Activated T-helper 1 cell treated with Interleukin-2 at 50 U/mL for 16 hours (primary cell): ENCODE measurements at places on chromosomes 4 and X.

GRCh38 chr4:186719925-186720694 is 3.5 kb downstream of the FAT1 start:
- DNase-seq, result no peak

GRCh38 chrX:70969635-70970481 is 39.0 kb upstream of the SLC7A3 start:
- DNase-seq, result no peak

DNA sequence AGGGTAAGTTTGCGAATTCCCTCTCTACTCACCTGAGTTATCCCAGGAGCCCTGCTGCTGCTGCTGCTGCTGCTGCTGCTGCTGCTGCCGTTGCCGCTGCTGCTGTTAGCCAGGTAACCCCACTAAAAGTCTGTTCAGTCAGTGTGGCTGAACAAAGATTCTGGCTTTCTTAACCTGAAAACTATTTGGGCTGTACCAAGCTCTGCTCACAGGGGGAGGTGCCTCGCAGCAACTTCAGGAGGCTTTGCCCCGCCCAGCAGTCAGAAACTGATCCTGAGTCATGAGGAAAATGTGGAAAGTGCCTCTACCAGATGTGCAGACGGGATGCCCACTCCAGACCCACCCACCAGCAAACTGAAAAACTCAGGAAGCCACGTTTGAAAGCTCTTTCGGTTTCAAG is at the start of gene CAPN6:
Gene CAPN6 (minus strand): TSS at position 145 of the 400 bp plus-strand sequence. CDS start 6,547 bp downstream, outside the sequence.
- DNase-seq, result no peak

DNA sequence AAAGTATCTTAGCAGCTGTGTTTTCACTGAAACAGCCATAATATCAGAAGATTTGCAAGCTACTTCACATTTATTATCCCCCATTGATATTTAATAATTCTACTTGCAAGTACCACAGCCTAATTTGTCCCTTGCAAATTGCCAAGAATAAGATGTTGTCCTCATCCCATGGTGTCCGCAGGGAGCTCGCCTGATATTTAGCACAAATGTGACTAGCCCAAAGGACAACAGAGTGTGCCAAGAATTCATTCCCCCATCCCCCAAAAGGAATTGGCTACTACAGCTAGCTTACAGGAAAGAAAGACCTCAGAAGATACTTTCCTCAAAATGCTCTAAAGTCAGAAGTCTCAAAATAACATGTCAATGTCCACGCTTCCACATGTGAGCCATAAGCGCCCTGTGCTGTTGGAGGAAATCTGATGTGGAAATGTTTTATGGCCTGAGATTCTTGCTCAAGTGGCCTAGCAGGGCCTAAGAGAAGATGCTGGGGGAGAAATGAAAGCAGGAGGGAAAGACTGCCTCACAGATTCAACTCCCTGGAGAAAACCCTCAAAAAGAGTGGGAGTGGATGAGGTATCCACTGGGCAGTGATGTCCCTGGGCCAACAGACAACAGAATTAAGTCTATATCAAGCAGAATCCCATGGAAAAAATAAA is 111.4 kb downstream of the SH3KBP1 start:
- no peak for DNase-seq

GRCh38 chr4:95167805-95168204 is 381.0 kb downstream of the UNC5C start:
- no peak for DNase-seq

DNA sequence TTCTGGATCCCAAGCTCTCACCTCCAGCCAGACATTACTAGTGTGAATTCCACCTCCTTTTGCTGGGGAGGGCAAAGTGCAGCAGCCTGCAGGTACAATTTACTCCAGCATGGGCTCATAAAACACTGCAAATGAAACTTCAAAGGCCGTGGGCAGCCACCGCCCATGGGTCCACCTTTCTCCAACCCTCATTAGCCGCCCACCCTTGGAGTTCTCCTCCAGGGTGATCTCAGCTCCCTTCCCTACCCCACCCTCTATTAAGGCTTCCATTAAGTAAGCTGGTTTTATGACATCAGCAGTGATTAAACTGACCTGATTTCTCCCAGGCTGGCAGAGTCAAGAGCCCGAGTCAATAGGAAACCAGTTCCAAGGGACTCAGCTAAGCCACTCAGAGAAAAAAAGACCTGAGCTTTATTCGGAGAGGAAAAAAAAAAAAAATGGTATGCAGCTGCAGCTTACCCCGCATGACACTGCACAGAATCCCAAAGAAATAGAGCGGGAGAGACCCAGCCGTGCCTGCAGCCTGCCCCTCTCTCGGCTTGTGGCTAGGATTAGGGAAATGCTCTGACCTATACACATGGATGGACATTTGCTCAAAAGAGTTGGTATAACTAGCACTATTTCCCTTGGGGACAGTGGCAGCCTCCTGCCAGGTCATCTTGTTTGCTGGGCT is 319.6 kb downstream of the PTTG2 start:
- DNase-seq, result no peak

- DNase-seq, result no peak
These were observed 1.2 kb downstream of the CD38 start for GRCh38 chr4:15779306-15779705.

DNA sequence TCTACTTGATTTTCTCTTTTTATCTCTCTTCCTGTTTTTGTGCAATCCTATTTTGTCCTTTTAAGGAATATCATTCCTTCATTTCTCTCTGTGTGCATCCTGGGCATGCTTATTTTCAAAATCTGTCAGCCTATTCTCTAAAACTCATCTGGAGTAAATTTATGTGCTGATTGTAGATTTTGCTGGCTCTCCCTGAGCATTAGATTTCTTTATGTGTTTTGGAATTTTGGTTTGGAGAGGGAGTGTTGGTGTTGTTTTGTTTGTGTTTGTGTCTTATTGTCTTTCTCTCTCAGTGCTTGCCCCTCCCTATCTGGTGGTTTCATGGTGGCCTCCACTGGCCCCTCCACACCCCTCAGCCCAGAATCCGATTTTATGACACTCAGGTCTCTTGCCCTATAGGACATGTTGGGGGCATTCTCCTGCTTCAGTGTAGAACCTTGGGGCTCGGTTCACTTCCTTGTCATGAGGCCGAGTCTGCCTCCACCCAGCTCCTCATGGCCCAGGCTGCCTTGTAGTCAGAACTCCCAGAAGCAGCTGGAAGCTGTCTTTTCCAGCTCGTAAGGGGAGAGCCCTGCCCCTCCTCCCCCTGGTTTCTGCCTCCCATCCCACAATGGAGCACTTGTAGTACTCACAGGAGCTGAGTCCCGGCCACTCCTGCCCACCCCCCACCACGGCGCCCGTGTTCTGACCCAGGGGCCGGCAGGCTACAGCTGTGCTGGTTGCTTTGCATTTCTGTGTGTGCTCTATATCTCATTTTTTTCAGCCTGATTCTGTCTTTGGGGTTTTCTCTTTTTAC is 24.5 kb upstream of the PJA1 start:
- no peak for DNase-seq

DNA sequence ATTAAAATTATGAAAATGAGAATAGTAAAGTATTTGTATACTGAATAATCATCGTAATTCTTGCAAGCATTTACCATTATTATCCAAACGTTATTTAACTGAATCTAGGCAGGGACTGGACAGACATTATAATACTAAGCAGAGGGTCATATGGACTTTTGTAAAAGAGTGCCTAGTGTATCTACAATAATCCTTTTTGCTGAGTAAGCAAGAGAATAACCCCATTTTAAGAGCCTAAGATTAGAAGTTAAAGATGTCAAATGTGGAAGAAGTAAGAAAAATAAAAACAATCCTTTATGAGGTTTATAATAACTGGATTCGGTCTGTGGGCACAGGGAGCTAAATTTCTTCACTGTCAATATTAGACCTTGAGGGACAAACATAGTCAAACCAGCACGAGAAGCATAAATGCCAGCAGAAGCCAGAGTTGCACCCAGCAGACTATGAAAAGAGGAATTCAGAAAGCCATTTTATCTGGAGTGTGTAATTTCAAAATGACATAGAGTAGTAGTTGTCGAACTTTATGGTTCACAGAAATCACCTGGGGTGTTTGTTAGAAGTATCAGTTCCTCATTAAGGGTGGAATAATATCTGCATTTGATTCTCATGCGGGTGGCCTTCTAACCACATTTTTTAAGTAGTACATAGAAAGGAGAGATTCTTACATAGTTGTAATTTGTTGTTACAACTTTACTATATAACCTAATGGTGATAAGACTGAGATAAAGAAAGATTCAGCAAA is 39.7 kb upstream of the DCLK2 start:
- no peak for DNase-seq

DNA sequence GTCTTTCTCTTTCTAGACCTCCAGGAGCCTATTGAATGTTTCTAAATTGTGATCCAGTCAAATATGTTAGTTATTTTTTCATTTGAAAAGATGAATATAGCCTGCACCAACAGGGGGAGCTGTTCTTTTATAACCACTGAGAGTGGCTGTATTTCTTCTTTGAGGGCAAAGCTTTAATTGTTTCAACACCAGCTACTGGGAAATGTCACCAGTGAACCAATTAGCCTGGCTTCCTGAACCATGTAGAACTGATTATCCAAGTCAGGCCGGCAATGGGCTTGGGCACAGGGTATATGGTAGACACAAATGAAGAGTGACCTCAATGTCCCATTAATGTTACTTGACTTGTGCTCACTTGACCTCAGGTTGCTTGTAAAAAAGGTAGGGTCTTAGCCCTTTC is 4.8 kb upstream of the DAPP1 start:
- DNase-seq, result no peak

DNA sequence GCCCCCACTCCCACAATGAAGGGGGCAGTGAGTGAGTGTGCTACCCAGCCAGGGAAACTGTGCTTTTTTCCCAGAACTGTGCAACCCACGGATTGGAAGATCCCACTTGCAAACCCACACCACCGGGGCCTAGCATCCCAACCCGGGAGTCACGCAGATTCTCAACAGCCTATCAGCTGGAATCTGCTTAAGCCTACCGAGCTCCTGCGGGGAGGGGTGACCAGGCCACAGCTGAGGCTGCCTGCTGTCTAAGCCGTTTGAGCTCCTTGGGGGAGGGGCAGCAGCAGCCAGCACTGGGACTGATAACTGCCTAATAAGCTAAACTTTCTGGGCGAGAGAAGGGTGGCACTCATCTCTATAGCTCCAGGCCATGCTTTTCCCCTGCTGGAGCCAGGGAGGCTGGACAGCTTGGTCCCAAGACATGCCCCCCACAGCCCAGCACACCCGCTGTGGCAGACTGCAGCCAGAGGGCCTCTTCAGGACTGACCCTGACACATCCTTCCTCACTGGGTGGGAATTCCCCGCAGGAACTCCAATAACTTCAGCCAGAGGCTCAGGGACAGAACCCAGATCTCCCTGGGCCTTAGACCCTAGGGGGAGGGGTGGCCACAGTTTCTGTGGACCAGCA is 161.3 kb upstream of the MAGEB18 start:
- DNase-seq, result no peak

DNA sequence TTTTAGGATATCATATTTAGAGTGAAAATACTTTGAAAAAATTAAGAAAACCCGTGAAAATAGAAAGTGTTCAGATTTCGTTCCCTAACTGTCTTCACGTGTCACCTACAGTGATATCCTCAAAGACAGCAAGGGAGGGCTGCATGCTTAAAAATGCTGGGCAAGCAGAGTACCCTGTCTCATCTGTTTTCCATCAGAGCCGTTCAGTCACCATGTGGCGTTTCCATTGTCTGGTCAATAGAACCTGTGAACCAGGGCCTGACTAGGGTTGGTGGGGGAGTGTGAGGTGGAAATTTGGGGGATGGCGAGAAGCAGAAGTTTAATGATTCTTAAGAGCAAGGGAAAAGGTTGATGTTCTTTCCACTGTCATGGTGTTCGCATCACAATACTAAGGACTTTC is 173.9 kb downstream of the BMPR1B start:
- no peak for DNase-seq

- DNase-seq, result no peak
These were observed 120.2 kb upstream of the GPRIN3 start for GRCh38 chr4:89427782-89428181.

- DNase-seq, result no peak
These were observed 21.9 kb downstream of the PIN4 start for GRCh38 chrX:72203421-72203820.

DNA sequence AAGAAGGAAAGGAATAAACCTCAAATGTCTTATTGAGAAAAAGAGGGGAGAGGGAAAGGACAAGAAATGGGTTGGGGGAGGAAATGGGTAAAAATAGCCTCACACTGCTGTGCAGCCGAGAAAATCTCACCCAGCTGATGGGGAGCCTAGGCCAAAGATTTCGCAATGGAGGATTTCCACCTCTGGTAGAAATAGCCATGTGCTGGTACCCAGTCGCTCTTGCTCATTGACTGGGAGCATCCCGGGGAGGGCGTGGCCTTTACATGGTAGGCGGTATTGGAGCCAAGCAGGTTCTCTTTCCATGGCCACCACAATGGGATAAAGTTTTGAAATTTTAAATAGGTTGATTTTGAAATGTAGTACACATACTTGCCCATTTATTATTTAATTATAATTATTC is 255.1 kb upstream of the LDB2 start:
- DNase-seq, result no peak

DNA sequence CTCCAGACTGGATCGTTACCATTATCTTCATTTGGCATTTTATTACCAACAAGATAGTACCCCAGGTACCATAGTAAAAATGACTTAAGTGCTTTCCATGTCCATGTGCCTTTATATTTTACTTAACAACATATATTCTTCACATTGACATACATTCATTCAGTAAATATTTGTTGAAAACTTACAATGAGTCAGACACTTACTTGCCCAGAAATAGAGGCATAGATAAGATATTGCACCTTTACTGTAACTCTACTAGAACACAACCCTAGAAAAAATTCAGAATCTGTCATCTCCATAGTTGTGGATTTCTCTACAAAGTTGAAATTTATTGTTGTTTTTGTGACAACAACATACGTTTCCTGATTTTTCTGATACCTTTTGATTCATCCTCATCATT is 640.6 kb downstream of the RPA4 start:
- DNase-seq, result no peak

- DNase-seq, result no peak
These were observed 18.8 kb upstream of the TADA2B start for GRCh38 chr4:7024336-7024890.

GRCh38 chrX:15797707-15798106 is 7.4 kb downstream of the ZRSR2 start:
- DNase-seq, result no peak

GRCh38 chr4:1638272-1638598 is 45.9 kb downstream of the FAM53A start:
- DNase-seq, result no peak

DNA sequence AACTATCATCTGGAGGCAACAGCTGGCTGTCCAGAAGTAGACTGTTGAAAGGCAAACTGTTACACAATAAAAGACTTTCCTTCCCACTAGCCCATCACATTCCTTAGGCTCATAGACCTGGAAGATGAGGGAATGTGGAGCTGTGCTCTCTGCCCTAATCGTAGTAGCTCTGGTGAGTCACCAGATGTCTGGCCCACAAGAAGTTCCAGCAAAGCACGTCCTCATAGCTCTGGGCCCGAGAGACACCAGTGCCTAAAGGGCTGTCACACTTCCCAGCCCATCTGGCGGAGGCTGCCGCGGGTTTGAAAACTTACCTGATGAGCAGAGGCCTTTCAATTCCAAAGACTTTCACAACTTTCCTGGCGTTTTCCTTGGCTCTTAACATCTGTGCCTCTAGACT is 81.7 kb upstream of the STOX2 start:
- DNase-seq, result no peak

- no peak for DNase-seq
These were observed 50.1 kb upstream of the GLRB start for GRCh38 chr4:157025898-157026297.
